ENCODE measurements at places on chromosomes 16 and 17.

GRCh38 chr16:576197-576822, 6.5 kb downstream of the PIGQ start:
- DNase-seq = no peak

- peak; percentile 13 for DNase-seq
Measured at GRCh38 chr17:1515640-1516387, 598 bp downstream of the INPP5K start.

GRCh38 chr17:31680126-31680525, 178.9 kb downstream of the COPRS start:
- no peak for DNase-seq

GRCh38 chr16:67001726-67002125, 13.3 kb downstream of the CES4A start:
- no peak for DNase-seq

DNA sequence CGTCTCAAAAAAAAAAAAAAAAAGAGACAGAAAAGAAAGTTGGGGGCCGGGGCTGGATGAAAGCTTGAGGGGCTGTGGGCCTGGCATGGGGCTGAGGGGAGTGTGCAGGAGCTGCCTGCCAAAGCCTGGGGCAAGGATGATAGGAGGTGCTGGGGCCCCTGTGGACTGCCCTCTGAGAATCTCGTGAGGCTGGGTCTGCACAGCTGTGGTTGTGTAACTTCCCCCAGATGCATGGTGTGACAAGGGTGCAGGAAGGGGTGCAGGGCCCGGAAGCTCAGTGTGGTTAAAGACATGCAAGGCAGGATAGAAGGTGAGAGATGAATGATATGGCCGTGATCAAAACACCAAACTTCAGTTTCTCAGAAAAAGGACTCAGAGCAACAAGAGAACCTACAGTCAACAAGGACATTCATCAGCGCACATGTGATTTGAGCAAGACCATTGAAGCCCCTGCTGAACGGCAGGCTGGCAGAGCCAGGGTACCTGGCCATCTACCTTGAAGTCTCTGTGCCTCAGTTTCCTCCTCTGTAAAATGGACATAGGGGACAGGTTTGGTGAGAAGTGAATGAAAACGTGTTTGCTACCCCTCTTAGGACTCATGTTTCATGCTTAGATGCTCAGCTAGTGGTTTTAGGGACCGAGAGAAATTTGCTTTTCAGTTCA, 9.6 kb downstream of the IL32 start:
- DNase-seq = no peak

DNA sequence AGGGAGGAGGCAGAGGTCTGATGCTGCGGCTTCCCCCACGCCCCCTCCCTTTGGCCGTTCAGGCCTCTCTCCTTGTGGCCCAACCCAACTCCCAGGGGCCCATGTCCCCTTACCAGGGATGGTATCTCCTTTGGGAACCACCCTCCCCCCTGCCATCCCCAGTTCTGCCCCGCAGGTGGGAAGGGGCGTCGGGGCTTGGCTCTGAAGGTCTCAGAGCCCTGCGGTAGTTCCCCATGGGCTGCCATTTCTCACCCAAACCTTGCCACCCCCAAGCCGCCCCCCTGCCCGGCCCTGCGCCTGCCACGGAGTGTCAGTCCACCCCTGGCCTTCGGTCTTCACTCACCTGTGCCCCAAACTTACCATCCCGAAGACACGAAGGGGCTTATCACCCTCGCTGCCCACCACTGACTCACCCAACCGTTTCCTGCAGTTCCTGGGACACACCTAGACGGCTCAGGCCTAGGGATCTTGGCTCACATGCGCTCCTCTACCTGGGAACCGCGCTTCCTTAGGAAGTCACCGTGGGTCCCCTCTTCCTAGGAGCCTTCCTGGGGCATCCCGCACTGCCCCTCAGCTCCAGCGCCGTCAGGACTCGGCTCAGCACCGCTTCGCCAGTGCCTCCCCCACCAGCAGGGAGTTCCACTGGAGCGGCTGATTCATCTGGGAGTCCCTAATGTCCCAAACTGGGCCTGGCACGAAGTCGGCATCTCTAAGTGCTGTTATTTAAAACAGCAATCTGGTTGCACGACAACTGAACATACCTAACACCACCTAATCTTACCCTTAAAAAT, 1.1 kb upstream of the DOC2A start:
- DNase-seq = no peak

DNA sequence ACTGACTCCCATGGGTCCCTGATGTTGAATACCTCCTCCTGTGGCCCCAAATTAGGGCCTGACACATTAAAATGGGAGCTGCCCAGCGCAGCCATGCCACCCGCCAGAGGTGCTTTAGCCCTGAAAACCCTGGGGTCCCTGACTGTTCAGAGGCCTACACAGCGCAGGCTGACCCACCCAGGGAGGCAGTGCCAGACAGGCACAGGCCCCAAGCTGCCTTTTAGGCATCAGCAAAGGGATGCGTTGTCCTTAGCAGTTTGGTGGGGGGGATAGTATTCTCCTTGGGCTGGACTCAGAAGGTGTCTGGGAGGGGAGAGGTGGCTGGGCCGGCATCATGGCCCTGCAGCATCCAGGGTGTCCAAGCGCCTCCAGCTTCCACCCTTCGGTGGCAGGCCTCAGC, 1.4 kb downstream of the RAPGEFL1 start:
- DNase-seq = no peak

DNA sequence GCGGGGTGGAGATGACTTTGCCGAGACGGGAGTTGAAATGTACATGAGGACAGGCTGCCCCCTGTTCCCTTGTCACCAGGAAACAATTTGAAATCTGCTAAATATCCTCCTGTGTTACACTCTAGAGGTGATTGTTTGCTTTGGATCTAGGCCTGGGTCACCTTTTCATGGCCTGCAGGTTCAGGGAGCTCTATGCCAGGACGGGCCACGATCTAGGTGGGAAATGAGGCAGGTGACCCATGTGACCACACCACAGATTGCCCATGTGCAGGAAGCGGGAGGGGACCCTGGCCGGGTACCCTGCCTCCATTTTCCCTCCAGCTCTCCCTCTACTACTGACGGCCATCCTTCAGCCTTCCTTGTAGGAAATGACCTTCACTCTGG, 43.4 kb downstream of the MEAK7 start:
- DNase-seq = no peak

DNA sequence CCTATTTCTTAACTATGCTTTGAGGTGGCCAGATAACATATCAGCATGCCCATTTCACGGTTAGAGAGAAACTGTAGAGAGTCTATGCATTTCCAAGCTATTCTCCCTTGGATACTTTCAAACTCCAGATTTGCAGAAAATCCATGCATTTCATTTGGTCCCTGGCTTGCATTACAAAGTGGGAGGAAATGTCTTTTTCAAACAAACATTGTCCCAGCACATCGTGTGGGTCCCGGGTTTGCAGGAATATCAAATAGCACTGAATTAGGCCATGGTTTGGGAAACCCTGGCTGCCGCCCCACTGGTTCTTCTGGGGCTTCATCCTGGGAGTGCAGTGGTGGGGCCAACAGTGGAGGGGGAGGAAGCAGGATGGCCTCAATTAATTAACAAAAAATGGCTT, 171.9 kb downstream of the IRX5 start:
- no peak for DNase-seq

GRCh38 chr17:5241861-5242671, 7.4 kb upstream of the SCIMP start:
- no peak for DNase-seq

GRCh38 chr16:78431701-78432100, 332.2 kb downstream of the WWOX start:
- DNase-seq = no peak

DNA sequence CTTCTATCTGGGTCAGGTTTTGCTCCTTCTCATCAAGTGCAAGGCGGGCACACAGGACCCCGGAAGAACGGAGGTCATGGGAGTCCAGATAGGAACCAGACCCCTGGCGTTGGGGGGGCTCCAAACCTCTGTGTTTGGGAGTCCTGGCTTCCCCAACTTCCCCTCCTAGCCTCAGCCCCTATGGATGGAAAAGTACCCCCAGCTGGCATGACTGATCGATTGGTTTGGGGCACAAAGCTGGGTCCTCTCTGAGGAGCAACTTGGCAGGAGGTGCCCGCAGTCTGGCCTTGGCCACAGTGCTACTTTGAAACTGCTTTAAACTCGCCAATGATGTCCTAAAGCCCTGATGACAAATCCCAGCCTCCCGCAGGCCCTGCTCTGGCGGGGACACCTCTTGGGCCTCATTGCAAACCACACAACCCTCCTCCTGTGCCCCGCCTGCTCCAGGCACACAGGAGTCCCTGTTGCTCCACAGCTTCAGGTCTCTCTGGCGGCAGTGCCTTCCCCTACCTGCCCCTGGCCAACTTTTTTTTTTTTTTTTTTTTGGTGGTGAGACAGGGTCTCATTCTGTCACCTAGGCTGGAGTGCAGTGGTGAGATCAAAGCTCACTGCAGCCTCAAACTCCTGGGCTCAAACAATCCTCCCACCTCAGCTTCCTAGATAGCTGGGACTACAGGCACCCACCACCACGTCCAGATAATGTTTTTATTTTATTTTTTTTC, 38.0 kb upstream of the SNN start:
- DNase-seq = no peak

DNA sequence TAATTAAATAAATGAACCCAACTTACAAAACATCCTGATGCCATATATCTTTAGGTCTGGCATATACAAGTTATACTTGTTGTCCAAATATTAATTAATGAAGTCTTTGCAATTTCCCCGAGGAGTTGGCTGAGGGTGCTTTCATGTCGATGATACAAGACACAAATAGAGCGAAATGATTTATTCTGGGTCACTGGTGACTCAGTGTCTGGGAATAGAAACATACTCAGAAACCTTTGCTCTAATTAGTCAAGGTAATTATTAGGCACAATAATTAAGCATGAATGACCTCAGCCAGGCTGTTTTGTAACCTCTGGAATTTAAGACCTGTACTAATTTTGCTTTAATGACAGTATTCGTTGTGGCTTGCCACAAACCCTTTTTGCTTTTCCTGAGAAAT, 37.0 kb upstream of the HAPSTR1 start:
- no peak for DNase-seq

DNA sequence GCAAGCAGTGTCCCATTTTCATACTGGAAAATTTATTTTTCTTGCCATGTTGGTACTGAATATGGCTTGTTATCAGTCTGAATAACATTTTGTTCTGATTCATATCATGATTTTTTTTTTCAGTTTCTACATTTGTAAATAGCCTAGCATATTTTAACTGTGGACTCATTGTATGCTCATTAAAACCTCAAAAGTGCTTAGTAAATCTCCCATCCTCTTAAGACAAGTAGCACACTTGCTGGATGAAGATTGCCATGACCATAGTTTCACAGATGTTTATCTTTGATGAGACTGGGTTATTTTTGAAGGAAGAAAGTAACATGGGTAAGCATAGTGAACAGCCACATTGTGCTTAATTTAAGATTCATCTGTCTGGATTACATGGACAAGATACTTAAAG, 878 bp downstream of the KRT10 start:
- DNase-seq = no peak

- no peak for DNase-seq
Measured at GRCh38 chr17:2053380-2054261, 1.3 kb upstream of the HIC1 start.

DNA sequence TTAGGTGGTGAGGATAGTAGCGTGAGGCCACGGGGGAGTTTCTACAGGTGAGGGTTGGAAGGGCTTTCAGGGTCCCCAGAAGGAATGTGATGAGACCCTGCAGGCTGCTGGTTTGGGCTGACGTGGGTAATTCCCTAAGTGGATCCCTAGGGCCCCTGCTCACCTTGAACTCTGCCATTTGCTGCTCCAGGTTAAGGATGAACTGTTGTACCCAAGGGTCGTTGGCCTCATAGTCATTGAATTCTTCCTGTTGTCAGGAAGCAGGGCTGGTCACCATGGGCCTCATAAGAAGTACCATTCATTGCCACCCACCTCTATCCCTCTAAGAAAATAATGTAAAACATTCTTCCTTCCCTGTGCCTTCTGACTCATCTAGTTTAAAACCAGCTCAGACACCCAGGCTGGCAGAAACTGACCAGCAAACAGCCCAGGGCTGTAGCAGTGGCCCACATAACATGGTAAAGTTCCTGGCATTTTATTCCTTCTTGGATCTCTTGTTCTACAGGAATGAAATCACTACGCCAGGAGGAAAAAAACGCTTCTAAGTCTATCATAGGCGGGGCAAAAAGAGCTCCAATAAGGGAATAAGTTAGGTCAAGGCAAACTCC, 27.6 kb downstream of the FCSK start:
- DNase-seq = no peak

- DNase-seq = no peak
Measured at GRCh38 chr17:19583871-19584270, 50.2 kb downstream of the SLC47A1 start.

DNA sequence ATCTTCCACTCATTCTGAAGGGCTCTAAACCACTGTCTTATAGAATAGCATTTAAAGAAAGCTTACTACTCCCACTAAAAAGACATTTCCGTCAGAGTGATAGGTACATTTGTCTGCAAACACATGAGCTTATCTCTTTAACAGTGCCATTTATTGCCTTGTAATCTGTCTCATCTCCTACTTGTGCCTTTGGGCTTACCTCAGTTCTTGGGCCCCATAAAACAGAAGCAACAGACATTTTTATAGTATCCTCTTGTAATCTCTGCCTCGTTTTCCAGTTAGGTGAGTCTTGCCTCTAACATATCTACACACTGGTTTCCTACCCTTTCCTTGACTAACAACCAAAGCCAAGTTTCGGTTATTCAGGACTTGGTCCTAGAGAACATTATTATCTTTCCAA, 681.4 kb upstream of the KIF2B start:
- DNase-seq = no peak

GRCh38 chr17:18230288-18231141, 5.1 kb downstream of the LLGL1 start:
- DNase-seq = no peak
